ENCODE measurements at places on chromosomes 7 and 10. TPM values are rescaled to one million over a fixed set of nuclear protein-coding genes. Genes with fewer than 3 reads are reported as not detected.

PILRA gene
- total RNA-seq: 0.82 TPM

STEAP1 gene
- total RNA-seq: 0.82 TPM

GRCh38 chr7:48337012-48337621, 165.9 kb downstream of the ABCA13 start:
- DNase-seq: peak; percentile 43

- DNase-seq: no peak
Measured at GRCh38 chr10:35592441-35592840, 12.7 kb upstream of the GJD4 start.

DNA sequence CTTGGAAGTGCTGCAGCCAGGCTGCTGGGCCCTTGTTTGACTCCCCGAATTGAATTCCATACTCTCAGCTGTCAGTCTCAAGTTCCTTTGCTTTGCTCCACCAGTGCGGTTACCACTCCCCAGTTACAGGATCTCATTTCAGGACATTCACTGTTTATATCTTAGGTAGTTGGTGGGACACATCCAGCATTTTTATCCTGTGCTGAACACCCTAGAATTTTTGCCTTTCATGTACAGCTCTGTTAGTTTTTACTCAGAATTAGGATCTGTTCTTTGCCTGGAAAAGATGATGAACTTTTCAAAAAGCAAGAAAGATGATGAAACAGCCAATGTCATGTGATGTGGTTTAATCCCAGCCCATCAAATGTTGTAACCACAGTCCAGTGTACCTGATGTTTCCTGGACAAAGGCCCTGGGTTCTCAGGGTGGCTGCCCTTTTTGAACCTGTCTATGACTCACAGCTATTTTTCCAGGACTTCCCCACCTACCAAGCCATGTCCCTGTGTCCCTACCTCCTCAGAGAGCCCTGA, 149.7 kb downstream of the NOC3L start:
- no peak for DNase-seq

GRCh38 chr10:2782265-2782664, 285.1 kb upstream of the PFKP start:
- DNase-seq: no peak
